ENCODE measurements at places on chromosomes 1 and 21.

DNA sequence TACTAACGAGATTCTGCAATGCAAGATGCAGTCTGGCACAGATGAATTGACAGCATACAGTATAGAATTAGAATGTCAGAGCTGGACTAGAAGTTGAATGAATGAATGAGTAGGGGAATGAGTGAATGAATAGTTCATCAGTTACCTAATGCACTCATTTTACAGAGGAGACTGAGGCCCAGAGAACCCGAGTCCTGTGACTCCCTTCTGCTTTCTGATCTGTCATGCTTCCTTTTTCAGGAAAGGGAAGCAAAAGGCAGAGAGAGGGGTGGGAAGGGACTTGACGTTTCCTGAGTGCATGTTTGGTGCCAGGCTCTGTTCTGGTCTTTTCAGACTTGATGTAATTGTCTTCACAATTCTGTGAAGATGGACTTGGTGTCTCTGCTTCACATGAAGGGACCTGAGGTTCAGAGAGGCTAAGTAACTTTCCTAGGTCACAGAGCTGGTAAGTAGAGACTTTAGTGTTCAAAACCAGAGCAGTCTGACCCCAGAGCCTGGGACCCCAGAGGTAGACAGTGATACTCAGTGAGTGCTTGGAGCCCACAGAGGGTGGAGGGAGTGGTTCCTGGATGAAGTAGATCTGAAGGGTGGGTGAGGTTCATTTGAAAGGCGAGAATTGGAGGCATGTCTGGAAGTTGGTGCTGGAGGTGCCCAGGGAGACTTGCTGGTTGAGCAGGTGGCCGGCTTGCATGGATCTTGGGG, 8.0 kb upstream of the MEX3A start:
- DNase-seq, result no peak

DNA sequence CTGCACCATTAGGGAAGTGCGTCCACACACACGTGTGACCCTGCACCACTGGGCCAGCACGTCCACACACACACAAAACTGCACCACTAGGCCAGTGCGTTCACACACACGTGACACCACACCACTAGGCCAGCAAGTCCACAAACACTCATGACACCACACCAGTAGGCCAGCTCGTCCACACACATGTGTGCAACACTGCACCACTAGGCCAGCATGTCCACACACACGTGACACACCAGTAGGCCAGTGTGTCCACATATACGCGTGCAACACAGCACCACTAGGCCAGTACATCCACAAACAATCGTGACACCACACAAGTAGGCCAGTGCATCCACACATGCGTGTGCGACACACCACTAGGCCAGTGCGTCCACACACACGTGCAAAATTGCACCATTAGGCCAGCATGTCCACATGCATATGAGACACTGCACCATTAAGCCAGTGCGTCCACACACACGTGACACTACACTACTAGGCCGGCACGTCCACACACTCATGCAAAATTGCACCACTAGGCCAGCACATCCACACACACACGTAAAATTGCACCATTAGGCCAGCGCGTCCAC, 235.0 kb downstream of the SLC45A1 start:
- DNase-seq, result no peak

DNA sequence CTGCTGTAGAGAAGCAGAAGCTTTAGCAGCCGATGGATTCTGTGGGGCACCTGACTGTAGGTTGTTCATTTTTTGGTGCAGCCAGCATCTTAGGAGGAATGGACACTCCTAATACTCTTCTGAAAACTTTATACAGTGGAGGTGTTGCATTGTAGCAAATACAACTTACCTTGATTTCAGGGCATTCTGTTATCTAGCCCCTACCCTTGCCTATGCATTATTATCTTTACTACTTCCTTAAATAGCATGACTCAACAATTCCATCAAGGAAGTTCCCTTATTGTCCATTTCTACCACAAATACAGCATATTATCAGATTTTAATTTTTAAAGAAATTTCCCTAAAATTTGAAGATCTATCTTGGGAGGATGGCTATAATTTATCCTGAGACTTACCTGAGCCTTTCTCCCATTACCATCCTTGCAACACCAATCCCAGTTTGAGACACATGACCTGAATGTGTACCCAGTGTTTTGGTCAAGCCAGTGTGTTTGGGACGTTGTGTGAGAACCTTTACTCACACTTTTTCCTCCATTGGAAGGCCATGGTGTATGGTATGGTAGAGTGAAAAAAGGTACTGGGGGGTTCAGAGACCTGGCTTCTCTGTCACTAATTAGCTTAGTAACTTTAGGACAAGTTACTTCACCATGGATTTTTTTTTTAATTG, 9.2 kb downstream of the POU2F1 start:
- DNase-seq, result peak; percentile 74

GRCh38 chr1:26726784-26727183, 31.0 kb downstream of the ARID1A start:
- no peak for DNase-seq

GRCh38 chr1:78224861-78225552, 179.2 kb downstream of the GIPC2 start:
- no peak for DNase-seq

DNA sequence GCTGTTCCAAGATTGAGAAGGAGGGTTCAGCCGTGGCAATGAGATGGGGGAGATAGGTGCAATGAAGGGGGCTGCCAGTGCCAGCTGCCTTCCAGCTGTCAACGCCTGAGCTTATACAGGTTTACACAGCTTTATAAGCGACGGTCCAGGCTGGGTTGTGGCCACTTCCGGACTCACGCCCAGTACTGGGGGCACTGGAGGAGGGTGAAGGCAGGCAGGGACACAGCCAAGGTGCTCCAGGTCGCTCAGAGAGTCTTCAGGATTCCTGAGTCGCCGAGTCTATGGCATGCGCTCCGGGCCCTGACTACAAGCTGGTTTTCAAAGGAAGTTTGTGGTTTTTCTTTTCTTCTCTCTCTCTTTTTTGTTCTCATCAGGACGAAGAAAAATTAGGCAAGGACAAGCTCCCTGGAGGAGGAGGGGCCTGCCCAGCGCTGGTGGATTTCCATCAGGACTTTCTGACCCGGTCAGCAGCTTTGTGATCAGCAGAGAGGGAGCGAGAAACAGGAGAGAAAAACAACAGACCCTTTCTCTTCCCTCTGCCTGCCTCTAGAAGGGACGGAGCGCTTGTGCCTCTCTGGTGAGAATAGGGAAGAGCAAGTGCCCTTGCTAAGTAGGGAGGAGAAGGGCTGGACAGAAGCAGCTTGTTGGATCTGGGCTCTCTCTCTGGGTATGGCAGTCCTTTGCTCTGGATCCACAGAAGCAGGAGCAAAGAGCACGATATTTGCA, at the start of gene MINDY1:
Gene MINDY1 (minus strand): TSS at position 576 of the 726 bp plus-strand sequence. CDS start 4,285 bp downstream, outside the sequence.
- peak; percentile 74 for DNase-seq

DNA sequence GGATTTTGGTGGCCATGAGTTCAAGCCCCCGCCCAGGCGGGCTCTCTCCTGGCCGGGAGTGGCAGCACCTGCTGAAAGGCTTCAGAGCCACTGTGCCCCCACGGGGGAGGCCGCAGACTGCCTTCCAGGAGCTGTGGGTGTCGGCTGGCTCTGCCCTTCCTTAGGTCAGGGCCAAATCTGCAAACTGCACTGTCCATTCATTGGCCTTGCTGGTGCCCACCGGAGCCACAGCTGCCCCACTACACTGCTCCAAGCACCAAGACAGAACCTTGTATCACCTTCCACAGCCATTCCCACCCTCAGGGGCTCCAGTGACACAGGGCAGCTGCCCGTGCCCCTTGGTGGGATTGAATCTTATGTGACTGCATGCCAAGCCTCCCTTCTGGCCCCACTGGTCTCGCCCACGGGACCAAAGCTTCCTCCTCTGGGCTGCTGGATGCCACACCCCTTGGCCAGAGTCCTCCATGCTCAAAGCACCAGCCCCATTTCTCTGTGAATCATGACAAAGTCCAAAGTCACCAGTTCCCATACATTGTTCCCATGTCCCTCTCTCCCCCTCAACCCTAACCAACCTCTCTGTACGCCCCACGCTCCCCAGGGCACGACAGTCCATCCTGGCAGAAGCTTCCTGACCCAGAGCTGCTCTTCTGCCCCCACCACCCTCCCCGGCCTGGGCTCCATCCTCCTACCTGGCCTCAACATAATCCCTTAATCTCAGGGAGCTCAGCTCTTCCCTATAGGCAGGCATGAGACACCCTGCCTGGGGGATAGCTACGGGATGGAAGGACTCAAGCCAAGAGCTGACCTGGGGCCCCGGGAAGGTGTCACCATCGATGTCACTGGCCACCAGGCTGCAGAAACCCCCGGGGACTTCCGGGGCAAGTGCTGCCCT, 20.9 kb upstream of the GPR153 start:
- no peak for DNase-seq

DNA sequence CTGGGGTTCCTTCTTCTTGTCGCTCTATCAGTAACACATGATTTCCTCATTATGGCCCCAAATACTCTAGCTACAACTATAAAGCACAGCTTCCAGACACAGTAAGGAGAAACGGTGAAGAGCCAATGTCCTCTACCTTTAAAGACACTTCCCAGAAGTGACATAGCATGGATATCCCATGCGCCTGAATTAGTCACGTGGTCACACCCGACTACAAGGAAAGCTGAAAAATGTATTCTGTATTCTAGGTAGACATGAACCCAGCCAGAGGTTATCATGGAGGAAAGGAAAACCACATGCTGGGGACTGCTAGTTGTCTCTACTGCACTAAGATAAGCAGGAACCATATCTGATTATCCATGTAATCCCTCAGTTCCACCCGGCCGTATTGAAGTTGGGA, 244.3 kb downstream of the LMX1A start:
- DNase-seq, result no peak

GRCh38 chr1:76668046-76668445, 199.2 kb upstream of the ST6GALNAC5 start:
- no peak for DNase-seq

DNA sequence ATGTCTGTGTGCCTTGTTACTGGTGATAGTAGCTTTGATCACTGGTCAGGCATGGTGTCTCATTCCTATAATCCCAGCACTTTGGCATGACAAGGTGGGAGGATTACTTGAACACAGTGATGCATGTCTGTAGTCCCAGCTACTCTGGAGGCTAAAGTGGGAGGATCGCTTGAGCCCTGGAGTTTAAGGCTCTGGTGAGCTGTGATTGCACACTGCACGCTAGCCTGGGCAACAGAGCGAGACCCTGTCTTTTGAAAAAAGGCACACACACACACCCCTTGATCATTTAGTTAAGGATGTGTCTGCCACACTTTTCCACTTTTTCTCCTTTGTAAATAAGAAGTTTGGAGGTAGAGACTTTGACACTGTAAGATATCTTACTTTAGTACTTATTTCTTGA, 15.1 kb downstream of the MIGA1 start:
- no peak for DNase-seq

DNA sequence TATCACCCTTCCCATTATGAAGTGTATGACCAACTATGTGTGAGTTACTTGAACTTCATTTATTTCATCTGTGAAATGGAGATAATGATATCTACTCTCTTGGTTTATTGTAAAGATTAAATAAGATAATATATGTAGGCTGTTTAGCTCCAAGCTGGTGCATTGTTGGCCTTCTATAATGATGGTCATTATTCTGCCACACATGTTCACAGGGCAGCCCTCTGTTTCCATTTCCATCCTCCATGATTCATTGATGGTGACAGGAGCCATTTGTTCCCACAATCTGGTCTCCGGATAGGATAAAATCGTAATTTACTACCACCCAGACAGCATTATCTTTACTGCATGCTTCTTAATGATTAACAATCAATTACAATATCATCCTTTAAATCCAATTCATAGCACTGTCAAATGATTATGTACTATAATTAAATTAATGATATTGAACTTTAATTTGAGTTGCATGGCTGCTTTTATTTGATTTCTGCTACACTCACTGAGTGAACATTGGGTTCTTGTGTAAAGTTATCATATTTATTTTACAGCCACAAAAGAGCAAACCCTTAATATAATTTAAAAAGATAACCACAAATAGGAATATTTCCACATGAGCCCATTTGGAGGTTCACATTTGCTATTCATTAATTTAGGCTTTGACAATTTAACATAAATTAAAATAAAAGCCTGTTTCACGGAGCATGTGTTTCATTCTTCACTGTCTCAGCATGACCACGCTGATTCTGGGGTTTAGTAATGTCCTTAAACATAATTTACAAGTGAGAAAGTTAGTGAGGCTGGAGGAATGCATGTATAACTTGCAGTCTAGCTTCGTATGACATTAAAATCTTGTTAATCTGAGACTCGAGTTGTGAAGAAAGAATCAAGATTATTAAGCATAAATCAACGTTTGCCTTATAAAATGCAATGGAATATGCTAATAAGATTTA, 596.4 kb upstream of the ZRANB2 start:
- DNase-seq, result no peak

- no peak for DNase-seq
Observed at GRCh38 chr21:34093083-34093482, 19.7 kb downstream of the MRPS6 start.

- DNase-seq, result no peak
Observed at GRCh38 chr21:43767984-43768867, 7.9 kb downstream of the CSTB start.

- DNase-seq, result no peak
Observed at GRCh38 chr1:29655145-29655544, 418.8 kb downstream of the PTPRU start.

GRCh38 chr1:99266726-99267125, 2.4 kb downstream of the PLPPR4 start:
- no peak for DNase-seq

DNA sequence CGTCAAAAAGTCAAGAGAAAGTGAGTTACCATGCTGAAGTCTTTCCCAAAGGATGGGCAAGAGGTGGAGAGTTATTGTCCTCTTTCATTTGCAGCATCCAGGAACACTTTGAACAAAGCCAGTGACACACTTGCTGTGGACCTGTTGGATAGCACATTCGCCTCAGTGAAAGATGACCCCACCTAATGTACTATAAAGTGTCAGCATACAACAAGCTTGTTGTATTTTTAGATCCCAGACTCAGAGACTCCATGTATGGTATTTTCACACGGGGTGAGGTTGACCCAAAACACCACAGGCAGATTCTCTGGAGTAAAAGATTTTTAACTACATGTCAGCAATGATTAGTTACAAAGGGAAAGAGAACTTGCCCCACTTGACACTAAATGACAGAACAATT, 273.8 kb downstream of the PTBP2 start:
- DNase-seq, result no peak

- no peak for DNase-seq
Observed at GRCh38 chr21:29007810-29008209, 11.3 kb downstream of the RWDD2B start.

GRCh38 chr1:29944253-29944905, 708.1 kb downstream of the PTPRU start:
- DNase-seq, result no peak

DNA sequence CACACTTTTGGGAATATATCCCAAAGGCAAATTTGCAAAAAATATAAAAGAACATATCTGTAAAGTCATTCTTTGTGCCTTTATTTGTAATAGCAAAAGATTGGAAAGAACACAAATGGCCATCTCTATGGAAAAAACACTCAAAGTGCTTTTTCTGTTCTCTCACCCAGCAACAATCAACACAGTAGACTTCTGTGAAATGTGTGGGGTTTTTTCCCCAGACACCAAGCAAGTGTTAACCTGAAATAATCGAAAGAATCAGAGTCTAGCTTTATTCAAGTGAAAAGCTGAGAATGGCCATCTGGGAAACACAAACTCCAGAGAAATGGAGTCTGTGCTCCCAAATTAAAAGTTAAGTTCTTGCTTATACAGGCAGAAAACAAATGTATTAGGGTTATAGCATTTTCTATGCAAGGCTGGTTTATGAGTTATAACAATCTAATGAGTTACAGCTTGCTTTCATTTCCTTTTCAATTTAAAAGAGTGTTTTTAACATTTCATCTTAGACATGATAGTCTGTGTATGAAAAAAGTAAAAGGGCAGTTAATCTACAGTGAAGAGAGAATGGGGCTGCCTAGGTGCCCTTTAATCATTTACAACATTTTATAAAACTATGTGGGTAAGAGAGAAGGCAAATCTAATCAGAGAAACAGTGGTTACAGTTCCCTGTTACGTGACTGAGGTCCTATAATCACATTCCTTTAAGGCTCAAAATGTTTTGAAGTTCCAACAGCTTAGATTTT, 46.6 kb downstream of the SLC30A7 start:
- no peak for DNase-seq
